ENCODE measurements at places on chromosomes 12 and 14. TPM values are rescaled to one million over a fixed set of nuclear protein-coding genes. Genes with fewer than 3 reads are reported as not detected.

DNA sequence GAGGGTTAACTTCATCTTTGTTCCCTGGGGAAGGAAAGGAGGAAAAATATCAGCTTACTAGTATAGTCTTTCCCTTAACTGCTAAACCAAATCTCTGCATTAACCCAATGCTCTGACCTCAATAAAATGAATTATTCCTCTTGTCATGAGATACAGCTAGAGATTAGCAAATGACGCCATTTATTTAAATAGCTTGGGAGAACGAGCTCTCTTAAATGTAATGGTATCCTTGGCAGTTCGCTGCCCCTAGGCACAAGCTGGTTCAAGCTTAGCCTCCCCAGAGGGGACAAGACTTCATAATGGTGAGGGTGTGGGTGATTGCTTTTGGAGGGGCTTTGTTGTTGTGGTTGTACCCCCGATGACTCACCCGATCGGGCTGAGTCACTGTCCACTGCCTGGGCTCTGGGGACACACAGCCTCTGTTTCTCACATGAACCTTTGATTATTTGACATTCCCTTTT, 19.6 kb downstream of the FNTB start:
- H3K4me1 ChIP-seq = no peaks in the 10 kb centered on the region
- peaks cover 13% of the 10 kb centered on the region for H3K36me3 ChIP-seq
- H3K27me3 ChIP-seq = no peaks in the 10 kb centered on the region
- H3K4me3 ChIP-seq = no peak overlapping the region
- H3K27ac ChIP-seq = no peak overlapping the region

GRCh38 chr12:109541413-109541726, 31.9 kb downstream of the MMAB start:
- H3K27ac ChIP-seq = no peak overlapping the region
- no peak overlapping the region for H3K4me3 ChIP-seq
- H3K27me3 ChIP-seq = no peaks in the 10 kb centered on the region
- H3K36me3 ChIP-seq = peaks cover 25% of the 10 kb centered on the region
- DNase-seq = no peak

DNA sequence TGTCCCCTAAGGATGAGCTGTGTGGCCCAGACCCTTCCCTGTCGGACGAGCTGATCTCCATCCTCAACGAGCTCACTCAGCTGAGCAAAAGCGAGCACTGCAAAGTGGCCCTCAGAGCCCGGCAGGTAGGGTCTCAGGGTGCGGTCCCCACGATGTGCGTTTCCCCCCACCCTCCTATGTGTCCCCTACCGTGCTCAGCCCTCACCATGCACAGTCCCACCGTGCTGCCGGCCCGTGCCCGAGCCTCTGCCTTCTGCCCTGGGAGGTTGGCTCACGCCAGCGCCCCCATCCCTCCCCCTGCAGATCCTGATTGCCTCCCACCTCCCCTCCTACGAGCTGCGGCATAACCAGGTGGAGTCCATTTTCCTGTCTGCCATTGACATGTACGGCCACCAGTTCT, 86.6 kb downstream of the FOXN4 start:
- DNase-seq = no peak
- H3K36me3 ChIP-seq = peaks cover 15% of the 10 kb centered on the region
- H3K27ac ChIP-seq = no peak overlapping the region
- H3K4me3 ChIP-seq = no peak overlapping the region
- no peaks in the 10 kb centered on the region for H3K4me1 ChIP-seq

- H3K4me1 ChIP-seq = no peaks in the 10 kb centered on the region
- DNase-seq = no peak
- no peak overlapping the region for H3K27ac ChIP-seq
- no peaks in the 10 kb centered on the region for H3K27me3 ChIP-seq
- H3K36me3 ChIP-seq = no peaks in the 10 kb centered on the region
Measured at GRCh38 chr12:68469113-68469512, 137.0 kb upstream of the MDM1 start.

- H3K4me1 ChIP-seq = peaks cover 5% of the 10 kb centered on the region
- no peaks in the 10 kb centered on the region for H3K36me3 ChIP-seq
- peak overlapping the region; percentile 56 for H3K4me3 ChIP-seq
- peak; percentile 73 for DNase-seq
Measured at GRCh38 chr12:119803381-119803791, 73.7 kb downstream of the CIT start.

LUM gene
- total RNA-seq = 141 TPM
